Inflammatory macrophage treated with lipopolysaccharide for 4 hours (primary cell): ENCODE measurements at places on chromosomes 5 and 9.

DNA sequence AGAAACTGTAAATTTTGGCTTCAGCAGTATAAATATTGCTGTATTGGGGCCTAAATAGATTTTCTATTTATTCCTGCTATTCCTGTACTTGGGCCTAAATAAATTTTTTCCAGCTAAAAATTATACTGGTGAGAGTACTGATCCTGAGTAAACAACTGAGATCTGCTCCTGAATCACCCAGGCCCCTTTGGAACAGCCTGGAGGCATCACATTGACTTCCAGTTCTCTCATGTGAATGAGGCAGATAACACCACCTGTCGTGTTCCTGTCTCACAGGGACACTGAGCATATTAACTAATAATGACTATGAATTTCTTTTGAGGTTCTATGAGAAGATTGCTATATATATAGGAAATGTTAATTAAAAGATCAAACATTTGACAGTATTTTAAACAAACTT, 119.5 kb upstream of the PLCXD3 start:
- no peak for DNase-seq

DNA sequence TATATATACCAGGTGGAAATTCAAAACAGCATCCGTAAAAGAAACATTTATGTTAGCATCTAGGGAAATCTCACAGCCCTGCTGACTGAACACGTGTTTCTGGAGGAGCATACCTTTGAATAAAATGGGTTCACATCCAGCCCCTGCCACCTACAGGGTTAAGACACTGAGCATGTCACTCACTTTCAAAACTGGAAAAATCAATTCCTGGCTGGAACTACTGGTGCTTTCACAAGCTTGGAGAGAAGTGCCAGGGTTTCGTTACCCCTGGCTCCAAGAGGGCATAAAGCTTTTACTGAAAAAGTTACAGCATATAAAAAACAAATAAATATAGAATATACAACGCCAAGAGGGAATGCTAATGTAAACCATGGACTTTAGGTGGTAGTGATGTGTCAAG, 48.0 kb downstream of the SERINC5 start:
- no peak for DNase-seq

- DNase-seq = no peak
These were observed 33.4 kb upstream of the TNFAIP8 start for GRCh38 chr5:119322312-119322947.

- DNase-seq = no peak
These were observed 13.6 kb downstream of the GLRA1 start for GRCh38 chr5:151911011-151911410.

GRCh38 chr5:90675222-90675621, 116.6 kb downstream of the ADGRV1 start:
- DNase-seq = no peak

DNA sequence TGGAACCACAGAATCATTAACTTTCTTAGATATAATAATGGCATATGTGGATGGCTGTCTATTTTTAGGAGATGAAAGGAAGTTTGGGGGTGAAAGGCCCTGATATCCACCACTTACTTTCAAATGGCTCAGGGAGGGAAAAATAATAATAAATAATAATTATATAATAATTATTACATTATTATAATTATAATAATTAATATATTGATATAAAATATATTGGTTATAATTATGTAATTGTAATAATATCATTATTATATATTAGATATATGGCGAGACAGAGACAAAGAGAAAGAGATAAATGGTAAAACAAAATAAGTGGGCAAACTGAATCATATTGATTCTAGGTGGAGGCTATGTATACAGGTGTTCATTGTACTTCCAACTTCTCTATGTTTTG, 136.6 kb downstream of the GAPVD1 start:
- DNase-seq = no peak

DNA sequence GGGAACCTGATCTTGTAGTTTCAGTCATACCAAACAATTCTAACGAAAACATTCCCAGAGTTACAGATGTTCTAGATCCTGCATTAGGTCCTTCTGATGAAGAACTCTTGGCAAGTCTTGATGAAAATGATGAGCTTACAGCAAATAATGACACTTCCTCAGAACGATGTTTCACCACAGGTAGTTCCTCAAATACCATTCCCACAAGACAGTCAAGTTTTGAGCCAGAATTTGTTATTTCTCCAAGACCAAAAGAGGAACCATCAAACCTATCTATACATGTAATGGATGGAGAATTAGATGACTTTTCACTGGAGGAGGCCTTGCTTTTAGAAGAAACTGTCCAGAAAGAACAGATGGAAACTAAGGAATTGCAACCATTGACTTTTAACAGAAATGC, 21.0 kb downstream of the RMI1 start:
- DNase-seq = peak; percentile 62

GRCh38 chr9:135512241-135512603, 9.0 kb upstream of the LCN1 start:
- DNase-seq = no peak

DNA sequence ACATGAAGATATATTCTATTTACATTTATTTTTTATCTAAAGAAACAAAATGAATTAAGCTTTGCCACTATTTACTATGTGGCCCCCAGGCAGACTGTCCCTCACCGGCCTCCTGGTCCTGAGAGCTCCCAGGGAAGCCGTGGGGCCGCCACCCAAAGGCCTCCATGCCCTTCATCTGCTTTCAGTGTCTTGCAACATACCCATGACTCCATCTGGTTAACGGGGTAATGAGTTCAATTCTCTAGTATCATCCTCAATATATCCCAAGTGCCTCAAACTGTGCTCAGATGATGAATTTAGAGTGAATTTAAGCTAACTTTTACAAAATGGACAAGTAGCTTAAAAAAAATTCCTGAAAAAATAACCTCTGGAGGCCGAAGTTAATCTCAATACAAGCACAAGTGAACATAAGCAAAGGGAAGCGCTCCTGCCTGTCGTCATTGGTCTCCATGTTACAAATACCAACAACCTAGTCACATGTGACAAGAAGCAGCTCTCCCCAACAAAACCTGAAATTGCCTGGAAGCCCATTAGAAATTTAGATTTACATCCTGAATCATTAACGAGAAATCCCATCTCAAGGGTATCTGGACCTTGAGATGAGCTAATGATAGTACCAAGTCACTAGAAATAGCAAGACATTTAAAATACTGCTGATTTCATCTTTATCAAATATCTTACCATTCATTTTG, 26.1 kb downstream of the DAP start:
- no peak for DNase-seq

DNA sequence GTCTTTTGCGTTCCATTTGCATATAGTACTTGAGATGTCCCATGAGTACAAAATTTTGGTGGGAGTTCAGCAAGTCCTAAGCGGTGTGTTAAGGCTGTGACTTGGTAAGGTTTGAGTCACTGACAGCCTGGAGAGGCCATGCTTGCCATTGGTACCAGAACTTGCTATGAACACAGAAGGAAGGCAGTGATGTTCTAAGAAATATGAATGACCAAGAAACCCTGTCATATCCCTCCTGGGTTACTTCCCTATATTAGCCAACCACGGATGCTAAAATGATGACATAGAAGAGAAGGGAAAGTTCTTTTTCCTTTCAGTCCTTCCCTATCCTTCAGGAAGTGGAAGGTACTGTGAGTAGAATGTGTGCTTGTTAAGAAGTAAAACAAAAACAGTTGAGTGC, 136.7 kb downstream of the GCNT1 start:
- peak; percentile 93 for DNase-seq

GRCh38 chr5:156685481-156685880, 164.6 kb upstream of the PPP1R2B start:
- no peak for DNase-seq

DNA sequence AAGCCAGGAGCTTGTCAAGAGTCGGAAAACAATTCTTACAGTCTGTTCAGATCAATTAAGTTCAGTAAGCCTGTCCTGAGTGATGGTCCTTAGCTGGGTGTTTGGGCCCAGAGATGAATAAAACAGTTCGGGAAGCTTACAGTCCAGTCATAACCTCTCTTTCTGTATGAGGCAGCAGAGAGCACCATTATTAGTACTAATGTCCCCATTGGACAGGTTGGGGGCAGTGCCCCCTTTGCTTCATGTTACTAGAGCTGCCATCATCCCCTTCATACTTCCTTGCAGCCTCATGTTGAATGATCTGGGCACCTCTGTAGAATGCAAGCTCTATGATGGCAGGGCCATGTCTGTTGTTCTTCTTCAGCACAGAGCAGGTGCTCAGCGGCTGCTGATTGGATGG, 9.8 kb downstream of the DOCK2 start:
- no peak for DNase-seq

DNA sequence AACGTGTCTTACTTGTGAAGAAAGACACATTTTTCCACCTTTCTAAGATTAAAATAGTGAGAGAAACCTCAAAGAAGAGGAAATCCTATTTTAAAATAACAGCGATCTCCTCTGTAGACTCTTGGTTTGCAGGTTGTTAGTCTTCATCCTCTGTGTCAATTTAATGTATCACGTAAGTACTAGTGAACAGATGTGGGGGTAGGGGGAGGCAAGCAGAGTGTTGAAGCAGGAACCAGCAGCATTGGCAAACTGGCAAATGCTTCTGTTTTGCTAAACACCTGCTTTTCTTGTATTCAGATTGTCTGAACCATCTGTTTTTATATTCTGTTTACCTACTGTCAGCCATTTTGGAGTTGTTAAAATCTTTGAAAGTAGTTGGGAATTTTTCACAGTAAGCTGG, 159.3 kb upstream of the TLX3 start:
- DNase-seq = no peak

DNA sequence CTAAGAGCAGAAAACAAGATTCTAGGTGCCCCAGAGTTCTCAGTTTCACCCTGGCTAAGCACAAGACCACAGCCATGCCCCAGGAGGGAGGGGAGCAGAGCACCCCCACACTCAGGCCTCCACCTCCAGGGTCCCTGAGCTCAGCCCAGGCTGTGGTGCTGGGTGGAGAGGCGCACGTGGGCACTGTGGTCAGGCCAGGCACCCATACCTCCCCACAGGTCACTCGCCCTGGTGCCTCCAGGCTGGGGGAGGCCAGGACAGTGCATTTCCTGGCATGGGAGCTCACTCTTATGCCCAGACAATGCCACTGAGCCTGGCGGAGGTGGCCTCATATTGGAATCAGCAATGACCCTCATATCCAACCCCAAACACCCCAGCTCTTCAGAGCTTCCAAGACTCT, 78.8 kb downstream of the HRH2 start:
- DNase-seq = no peak

- no peak for DNase-seq
These were observed 144.3 kb upstream of the DHFR start for GRCh38 chr5:80799041-80799440.

GRCh38 chr9:134855231-134855899, 25.2 kb upstream of the FCN2 start:
- DNase-seq = no peak

- peak; percentile 19 for DNase-seq
These were observed 4.9 kb upstream of the C7 start for GRCh38 chr5:40904205-40904993.

GRCh38 chr5:73968729-73969128, 342.7 kb downstream of the ARHGEF28 start:
- no peak for DNase-seq

DNA sequence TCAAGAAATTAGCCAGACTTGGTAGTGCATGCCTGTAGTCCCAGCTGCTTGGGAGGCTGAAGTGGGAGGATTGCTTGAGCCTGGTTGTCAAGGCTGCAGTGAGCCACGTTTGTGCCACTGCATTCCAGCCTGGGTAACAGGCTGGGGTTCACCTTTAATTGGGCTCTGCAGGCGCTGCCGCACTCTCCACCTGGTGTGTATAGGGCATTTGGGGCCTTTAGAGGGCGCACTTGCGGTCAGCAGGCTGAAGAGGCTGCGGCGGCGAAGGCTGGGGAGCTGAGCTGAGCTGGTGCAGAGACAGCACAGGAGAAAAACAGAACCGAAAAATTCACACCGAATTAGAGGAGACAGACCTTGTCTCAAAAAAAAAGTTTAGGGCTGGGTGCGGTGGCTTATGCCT, 31.2 kb downstream of the CDK7 start:
- no peak for DNase-seq

DNA sequence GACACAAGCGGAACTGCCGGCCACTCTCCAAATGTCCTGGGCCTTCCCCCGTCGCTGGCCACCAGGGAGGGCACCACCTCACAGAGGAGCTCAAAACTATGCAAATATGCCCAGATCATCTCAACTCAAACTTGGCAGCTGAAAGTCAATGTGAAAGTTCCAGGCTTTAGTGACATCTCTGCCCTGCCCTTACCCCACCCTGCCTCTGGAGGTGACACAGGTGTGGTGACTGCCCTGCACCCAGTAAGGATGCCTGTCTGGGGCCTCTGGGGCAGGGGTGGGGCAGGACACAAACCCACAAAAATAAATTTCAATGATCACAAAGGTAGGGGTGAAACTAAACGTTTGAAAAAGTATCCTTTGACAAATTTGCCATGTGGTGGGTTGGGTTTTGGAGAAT, 213.4 kb downstream of the HSPA4 start:
- DNase-seq = no peak

DNA sequence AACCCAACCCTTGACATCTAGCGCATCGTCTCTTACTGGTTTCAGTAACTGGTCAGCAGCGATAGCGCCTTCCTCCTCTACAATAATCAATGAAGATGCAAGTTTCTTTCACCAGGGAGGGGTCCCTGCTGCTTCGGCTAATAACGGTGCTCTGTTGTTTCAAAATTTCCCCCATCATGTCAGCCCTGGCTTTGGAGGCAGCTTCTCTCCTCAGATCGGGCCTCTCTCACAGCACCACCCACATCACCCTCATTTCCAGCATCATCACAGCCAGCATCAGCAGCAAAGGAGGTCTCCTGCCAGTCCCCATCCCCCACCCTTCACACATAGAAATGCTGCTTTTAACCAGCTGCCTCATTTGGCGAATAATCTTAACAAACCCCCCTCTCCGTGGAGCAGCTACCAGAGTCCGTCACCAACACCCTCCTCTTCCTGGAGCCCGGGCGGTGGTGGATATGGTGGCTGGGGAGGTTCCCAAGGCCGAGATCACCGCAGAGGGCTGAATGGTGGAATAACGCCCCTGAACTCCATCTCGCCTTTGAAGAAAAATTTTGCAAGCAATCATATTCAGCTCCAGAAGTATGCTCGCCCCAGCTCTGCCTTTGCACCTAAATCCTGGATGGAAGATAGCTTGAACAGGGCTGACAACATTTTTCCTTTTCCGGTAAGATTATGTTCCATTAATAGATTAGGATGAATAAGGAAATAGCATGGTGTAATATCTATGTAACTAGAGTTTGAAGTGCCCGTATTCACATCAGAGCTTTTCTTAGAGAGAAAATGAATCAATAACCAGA, 2.2 kb downstream of the CPEB4 start:
- DNase-seq = no peak

GRCh38 chr9:36029765-36030528, 6.8 kb upstream of the RECK start:
- DNase-seq = peak; percentile 91

GRCh38 chr9:93087971-93088655, 7.9 kb upstream of the CARD19 start:
- DNase-seq = no peak
